ENCODE measurements at places on chromosomes 6 and 20. TPM values are rescaled to one million over a fixed set of nuclear protein-coding genes. Genes with fewer than 3 reads are reported as not detected.

Gene EPPIN
- not detected for polyA plus RNA-seq

DNA sequence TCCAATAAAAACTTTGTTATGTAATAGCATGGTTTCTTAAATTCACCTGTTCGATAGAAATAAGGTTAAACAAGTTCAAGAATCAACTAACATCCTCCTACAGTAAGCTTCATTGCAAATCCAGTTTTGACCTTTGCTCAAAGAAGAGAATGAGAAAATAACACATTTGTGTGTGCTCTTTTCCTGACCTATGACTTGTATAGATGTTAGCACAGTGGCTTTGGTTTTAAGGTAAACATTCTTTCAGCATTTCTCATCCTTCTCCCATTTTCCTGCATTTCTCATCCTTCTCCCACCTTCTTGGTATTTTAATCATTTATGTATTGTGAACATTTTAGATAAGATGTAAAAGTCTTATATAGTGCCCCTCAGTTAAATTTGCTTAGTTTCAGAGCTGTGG is 73.9 kb downstream of the PLCB1 start:
- no peak for DNase-seq

Gene UBR2
- polyA plus RNA-seq: 13.7 TPM

Gene ZBTB46
- 0.12 TPM for polyA plus RNA-seq

- no peak for DNase-seq
These were observed at the start of gene MOXD1 for GRCh38 chr6:132400883-132401617. Gene MOXD1, minus strand, starts transcription at chr6:132401475. Its CDS starts 49 bp downstream, at chr6:132401426.

- DNase-seq: no peak
These were observed 1.8 kb downstream of the HSPA12B start for GRCh38 chr20:3734111-3734843.

DNA sequence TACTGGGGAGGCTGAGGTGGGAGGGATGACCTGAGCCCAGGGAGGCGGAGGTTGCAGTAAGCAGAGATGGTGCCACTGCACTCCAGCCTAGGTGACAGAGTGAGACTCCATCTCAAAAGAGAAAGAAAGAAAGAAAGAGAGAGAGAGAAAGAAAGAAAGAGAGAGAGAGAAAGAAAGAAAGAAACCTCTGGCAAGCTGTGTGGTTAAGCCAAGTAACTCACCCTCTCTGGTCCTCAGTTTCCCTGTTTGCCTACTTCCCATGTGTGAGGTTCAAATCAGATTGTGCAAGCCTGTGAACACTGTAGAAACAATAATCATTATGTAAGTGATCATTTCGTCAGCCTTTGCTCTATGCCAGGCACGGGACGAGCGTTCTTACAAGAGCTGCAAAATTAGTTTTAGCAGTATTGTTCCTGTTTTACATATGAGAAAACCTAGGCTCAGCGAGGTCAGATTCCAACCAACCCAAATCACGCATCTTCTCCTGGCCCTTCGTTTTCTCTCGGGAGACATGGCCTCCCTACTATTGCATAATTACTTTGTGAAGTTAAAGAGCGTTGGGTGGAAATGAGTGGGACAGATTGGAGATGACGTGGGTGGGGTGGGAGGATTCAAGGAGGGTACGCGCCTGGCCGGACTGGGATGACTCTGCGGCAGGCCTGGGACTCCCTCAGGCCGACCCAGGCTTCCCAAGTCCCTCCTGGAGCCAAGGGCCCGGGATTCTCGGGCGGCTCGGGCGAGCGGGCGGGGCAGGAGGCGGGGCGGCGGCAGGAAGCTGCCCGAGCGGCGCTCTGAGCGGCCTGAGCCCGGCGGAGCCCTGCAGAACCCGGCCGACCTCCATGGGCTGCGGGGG is at the start of gene SNX21:
Gene SNX21 (plus strand): TSS at position 770 of the 853 bp plus-strand sequence. CDS start 121 bp downstream, outside the sequence.
- DNase-seq: no peak

- DNase-seq: no peak
These were observed 99.7 kb downstream of the ZMYND8 start for GRCh38 chr20:47256668-47257236.

GRCh38 chr20:2692036-2692885 is at the start of gene EBF4:
Gene EBF4, plus strand, starts transcription at chr20:2692780. Its CDS starts 866 bp downstream, at chr20:2693646.
- DNase-seq: no peak

DNA sequence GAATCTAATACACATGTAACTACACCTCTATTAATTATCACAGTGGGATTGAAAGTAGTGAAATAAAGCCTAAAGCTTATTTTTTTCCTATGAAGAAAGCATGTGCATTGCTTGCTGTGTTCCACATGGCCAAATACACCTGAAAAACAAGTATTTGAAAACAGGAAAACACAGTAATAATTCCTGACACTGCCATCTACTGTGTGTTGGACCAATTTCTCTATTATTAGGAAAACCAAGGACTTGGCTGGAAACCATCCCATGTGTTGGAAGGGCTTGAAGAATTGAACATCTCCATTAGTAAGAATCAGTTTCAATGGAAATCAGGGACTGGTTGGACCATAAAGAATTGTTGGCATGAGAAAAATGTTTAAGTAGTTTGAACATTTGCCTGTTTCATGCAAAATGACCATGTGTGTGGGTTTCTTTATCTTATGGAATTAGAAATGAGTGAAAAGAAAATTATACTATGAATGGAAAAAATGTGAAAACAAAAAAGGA is 124.1 kb downstream of the PHF3 start:
- DNase-seq: no peak

Gene SCRT2
- not detected for polyA plus RNA-seq

Gene GRM1
- 0.01 TPM for polyA plus RNA-seq

DNA sequence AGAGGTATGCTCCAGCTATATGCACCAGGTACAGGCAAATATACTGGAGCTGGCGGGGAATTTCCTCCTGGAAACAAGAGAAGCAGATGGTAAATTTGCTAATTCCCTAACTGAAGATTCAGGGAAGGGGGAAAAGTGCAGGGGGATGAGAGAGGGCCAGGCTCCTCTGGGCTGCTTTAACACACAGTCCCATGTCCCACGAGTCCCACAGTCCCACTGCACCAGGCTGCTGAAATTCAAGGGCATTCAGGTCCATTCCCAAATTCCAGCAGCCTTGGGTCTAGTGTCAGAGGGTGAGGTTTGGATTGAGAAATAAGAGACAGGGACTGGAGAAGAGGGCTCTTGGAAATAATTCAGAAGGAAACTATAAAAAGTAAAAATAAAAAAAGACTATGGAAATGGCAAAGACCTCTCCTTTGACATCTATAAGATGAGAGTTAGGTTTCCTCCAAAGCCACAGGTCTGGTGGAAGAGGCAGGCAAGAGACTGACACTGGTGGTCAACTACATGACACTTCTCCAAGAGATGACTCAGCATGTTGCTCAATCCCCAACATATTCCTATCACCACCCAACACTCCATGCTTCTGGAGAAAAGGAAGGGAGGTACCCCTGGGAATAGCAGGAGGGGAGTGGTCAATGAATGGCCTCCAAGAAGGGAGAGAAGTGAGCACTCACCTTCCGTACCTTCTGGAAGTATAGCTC is 69.2 kb downstream of the TRAM2 start:
- DNase-seq: no peak

Gene ADGB
- not detected for polyA plus RNA-seq

GRCh38 chr20:49210101-49210756 is 9.0 kb upstream of the DDX27 start:
- DNase-seq: no peak

Gene RBM24
- polyA plus RNA-seq: 1.9 TPM

Gene ACTL10
- 0.48 TPM for polyA plus RNA-seq

Gene ZNF311
- polyA plus RNA-seq: 2.7 TPM

Gene OGFR
- 29.8 TPM for polyA plus RNA-seq
